ENCODE measurements at places on chromosomes 13 and 19.

GRCh38 chr19:39014037-39014436, 18.3 kb downstream of the FBXO27 start:
- DNase-seq: peak; percentile 12

GRCh38 chr13:101565317-101565716, 112.8 kb downstream of the ITGBL1 start:
- no peak for DNase-seq

DNA sequence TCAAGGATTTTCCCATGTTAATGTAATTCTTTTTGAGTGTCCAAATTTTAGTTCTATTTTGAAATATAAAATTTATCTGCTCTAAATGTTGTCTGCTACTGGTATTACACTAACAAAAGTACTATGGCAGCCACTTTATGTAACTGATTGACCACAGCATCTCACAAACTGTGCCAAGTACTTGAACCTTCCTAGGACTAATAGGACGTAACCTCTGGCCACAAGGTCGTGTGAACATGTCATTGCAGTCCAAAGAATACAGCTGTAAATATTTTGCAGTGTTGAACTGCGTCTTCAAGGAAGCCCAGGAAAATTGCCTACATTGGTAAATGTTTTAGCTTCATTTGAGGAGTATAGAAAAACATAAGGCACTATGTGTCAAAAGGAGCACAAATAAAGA, 1.9 kb downstream of the KCTD4 start:
- no peak for DNase-seq

GRCh38 chr13:98626298-98626935, 49.5 kb upstream of the STK24 start:
- DNase-seq: peak; percentile 7
